ENCODE measurements at places on chromosomes 3 and 15.
A peak's percentile ranks its signal among the peaks of the same experiment; 100 is the strongest.

- no peak for DNase-seq
Observed at GRCh38 chr3:179772297-179772696, 119.5 kb downstream of the USP13 start.

GRCh38 chr3:149186219-149186618, 35.4 kb downstream of the CP start:
- DNase-seq, result no peak

DNA sequence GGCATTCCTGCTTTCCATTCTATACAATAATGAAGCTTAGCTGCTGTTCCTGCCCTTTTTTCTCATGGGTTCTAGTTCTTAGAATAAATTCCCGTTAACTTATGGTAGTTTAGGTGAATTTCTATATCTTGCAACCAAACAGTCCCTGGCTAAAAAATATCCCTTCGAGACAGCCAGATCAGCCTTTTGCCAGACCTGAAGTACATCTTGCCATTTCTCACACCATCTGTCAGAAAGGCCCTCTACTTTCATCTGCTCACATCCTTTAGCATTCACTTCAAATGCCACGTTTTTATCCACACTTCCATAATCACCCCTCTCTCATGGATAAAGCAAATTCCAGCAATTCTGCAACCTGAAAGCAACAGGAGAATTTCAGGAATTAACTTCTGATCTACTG, 145.4 kb downstream of the GAP43 start:
- no peak for DNase-seq

- DNase-seq, result no peak
Observed at GRCh38 chr3:179375091-179375999, 27.8 kb downstream of the MFN1 start.

DNA sequence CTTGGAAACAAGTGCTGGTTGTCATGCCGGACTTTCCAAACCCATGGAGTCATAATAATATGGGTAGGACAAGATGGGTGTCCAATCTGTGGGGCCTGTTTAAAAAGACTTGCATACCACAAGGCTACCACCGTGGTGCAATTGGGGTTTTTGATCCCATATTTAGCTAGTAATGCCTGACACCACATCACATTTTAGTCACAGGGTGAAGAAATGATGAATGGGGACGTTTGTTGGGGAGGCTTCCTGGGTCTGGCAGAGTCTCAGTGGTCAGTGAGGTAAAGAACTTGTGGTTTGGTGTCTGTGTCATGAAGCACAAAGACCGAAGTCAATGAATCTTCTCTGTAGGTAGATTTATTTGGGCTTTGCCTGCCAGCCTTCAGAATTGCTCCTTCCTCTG, 31.0 kb downstream of the P3H2 start:
- no peak for DNase-seq

GRCh38 chr3:39118931-39119660, 11.6 kb downstream of the TTC21A start:
- DNase-seq, result no peak

- DNase-seq, result no peak
Observed at GRCh38 chr15:39213385-39213840, 367.5 kb upstream of the THBS1 start.

- no peak for DNase-seq
Observed at GRCh38 chr15:70516408-70517193, 246.8 kb downstream of the UACA start.

GRCh38 chr3:52893723-52894122, 3.6 kb downstream of the STIMATE start:
- DNase-seq, result no peak

DNA sequence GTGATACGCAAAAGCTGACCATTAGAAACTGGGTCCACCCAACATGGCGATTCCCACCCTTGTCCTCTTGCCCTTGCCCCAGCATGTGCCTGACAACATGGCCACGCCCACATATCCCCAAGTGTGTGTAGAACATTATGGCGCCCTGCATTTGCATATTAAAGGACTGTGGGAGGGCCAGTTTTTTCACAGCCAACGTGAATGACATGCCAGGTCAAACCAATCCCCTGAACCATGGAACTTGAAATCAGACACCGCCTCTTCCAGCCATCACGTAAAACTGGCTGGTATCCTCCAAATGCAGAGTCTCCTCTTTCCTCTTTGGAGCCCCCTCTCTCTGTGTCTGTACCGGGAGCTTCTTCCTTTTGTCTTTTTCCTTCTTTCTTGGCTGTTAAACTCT, 156.7 kb upstream of the EPHA6 start:
- no peak for DNase-seq

DNA sequence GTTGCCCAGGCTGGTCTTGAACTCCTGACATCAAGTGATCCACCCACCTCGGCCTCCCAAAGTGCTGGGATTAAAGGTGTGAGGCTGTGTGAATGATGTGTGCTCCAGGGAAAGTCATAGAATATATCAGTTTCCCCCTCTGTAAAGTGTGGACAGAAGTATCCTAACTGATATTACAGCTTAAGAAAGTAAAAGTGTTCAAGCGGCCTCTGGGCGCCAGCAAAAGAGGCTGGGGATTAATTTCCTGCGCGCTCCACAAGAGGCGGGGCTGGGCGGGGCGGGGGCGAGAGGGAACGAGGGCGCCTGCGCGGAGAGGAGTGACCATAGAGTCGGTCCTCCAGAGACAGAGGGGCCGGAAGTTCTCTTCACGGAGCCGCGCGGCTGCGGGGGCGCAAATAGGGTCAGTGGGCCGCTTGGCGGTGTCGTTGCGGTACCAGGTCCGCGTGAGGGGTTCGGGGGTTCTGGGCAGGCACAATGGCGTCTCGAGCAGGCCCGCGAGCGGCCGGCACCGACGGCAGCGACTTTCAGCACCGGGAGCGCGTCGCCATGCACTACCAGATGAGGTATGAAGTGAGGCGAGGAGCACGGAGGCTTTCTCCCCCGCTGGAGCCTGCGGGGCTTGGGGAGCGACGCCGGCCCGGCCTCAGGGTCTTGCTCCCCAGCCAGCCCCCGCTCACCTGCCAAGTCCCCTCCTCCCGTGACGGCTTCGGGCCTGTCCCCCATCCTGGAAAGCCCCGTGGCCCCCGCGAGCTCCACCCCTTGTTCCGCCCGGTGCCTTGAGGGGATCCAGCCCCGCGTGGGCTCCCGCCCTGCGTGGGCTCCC, at the start of gene JAGN1:
Gene JAGN1, plus strand, starts transcription at position 362 of the 823 bp plus-strand sequence. Its CDS starts 113 bp downstream, at position 475.
- peak; percentile 79 for DNase-seq

GRCh38 chr3:103195216-103195615, 760.4 kb downstream of the ZPLD1 start:
- DNase-seq, result no peak
